Ovary (tissue), 10 donors: ENCODE measurements at places on chromosomes 4 and X. TPM values are rescaled to one million over a fixed set of nuclear protein-coding genes. Genes with fewer than 3 reads are reported as not detected.

The GUCY1B1 gene
- 6.2 TPM for total RNA-seq

The RAB40A gene
- total RNA-seq: 0.81 TPM

The ALG13 gene
- total RNA-seq: 74.6 TPM

The SPANXD gene
- not detected for total RNA-seq

The NAAA gene
- 14.1 TPM for total RNA-seq

The FGFRL1 gene
- total RNA-seq: 46.7 TPM

The CXCL1 gene
- 0.63 TPM for total RNA-seq

The ZFYVE28 gene
- total RNA-seq: 5.7 TPM

The TRPC5OS gene
- total RNA-seq: 0.34 TPM

The UGT2B17 gene
- not detected for total RNA-seq

- DNase-seq: peak; percentile 4
- peaks cover 8% of the 10 kb centered on the region for H3K4me1 ChIP-seq
- H3K27me3 ChIP-seq: no peaks in the 10 kb centered on the region
- no peaks in the 10 kb centered on the region for H3K36me3 ChIP-seq
- no peak overlapping the region for H3K4me3 ChIP-seq
Measured at GRCh38 chr4:8324640-8325239, 55.2 kb downstream of the HTRA3 start.

GRCh38 chr4:7736436-7737267 lies 203.0 kb downstream of the AFAP1 start:
- no peak overlapping the region for H3K4me3 ChIP-seq
- no peak overlapping the region for H3K27ac ChIP-seq
- H3K27me3 ChIP-seq: no peaks in the 10 kb centered on the region
- H3K4me1 ChIP-seq: no peaks in the 10 kb centered on the region
- no peak for DNase-seq

- H3K27ac ChIP-seq: no peak overlapping the region
- H3K4me3 ChIP-seq: no peak overlapping the region
- no peak for DNase-seq
- H3K36me3 ChIP-seq: no peaks in the 10 kb centered on the region
Measured at GRCh38 chrX:47182106-47182700, 11.4 kb upstream of the UBA1 start.

- H3K36me3 ChIP-seq: no peaks in the 10 kb centered on the region
- DNase-seq: no peak
- no peaks in the 10 kb centered on the region for H3K27me3 ChIP-seq
- no peak overlapping the region for H3K4me3 ChIP-seq
Measured at GRCh38 chr4:102402223-102402622, 56.9 kb upstream of the SLC39A8 start.

DNA sequence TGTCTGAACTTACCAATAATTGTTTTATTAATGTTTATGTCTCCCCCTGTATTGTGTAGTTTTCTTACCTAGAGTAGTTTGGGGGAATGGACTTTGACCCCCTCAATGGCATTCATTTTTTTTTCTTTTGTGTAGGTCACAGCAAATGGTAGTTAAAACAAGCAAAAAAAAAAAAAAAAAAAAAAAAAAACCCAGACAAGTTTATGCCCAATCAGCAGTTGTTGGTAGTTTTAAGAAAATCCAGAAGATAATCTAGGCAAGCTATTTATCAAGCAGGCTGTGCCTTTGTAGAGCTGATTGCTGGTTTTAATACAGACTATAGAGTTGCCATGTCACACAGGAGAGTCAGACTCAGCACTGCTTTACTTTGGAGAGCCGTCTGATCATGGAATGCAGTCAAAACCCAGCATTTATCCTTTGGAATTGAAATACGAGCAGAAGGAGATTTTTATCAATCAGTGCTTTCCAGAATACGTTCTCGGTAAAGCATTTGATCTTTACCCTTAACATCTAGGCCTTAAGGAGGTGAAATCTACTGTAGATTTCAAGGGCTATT lies 16.6 kb downstream of the DCUN1D4 start:
- no peaks in the 10 kb centered on the region for H3K36me3 ChIP-seq
- H3K27ac ChIP-seq: no peak overlapping the region
- no peaks in the 10 kb centered on the region for H3K27me3 ChIP-seq
- H3K4me1 ChIP-seq: peaks cover 9% of the 10 kb centered on the region
- H3K4me3 ChIP-seq: no peak overlapping the region
- DNase-seq: no peak

- no peak overlapping the region for H3K27ac ChIP-seq
- H3K27me3 ChIP-seq: no peaks in the 10 kb centered on the region
- peaks cover 2% of the 10 kb centered on the region for H3K4me1 ChIP-seq
- no peak overlapping the region for H3K4me3 ChIP-seq
- no peak for DNase-seq
Measured at GRCh38 chrX:13380211-13380610, 60.4 kb upstream of the ATXN3L start.

DNA sequence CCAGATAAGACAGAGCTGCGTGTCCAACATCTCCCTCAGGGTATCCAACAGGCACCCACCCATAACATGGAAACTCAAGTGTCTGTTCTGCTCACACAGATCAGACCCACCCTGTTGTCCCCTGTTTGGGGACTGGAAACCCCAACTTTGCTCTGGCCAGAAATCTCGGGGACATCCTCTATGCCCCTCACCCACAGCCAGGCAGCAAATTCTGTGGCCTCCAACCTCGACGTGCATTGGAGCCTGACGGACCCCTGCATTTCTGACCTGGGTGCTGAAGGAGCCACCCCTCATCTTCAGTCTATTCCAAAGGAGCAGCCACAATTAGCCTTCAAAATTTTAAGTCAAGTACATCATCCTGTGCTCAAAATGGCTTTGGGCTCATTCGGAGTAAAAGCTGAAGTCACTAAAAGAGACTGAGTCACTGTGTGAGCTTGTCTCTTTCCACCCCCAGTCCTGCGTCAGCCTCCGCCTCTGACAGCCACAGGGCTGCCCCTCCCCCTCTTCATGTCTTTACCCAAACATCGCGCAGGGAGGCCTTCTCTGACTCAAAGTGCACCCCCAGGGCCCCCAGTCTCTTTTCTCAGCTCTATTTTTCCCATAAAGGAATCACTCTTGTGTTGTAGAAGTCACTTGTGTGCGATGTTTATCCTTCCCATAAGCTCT lies 24.4 kb upstream of the PDE6B start:
- H3K4me3 ChIP-seq: no peak overlapping the region
- DNase-seq: no peak
- no peaks in the 10 kb centered on the region for H3K4me1 ChIP-seq
- H3K27me3 ChIP-seq: no peaks in the 10 kb centered on the region
- no peaks in the 10 kb centered on the region for H3K36me3 ChIP-seq
- no peak overlapping the region for H3K27ac ChIP-seq

DNA sequence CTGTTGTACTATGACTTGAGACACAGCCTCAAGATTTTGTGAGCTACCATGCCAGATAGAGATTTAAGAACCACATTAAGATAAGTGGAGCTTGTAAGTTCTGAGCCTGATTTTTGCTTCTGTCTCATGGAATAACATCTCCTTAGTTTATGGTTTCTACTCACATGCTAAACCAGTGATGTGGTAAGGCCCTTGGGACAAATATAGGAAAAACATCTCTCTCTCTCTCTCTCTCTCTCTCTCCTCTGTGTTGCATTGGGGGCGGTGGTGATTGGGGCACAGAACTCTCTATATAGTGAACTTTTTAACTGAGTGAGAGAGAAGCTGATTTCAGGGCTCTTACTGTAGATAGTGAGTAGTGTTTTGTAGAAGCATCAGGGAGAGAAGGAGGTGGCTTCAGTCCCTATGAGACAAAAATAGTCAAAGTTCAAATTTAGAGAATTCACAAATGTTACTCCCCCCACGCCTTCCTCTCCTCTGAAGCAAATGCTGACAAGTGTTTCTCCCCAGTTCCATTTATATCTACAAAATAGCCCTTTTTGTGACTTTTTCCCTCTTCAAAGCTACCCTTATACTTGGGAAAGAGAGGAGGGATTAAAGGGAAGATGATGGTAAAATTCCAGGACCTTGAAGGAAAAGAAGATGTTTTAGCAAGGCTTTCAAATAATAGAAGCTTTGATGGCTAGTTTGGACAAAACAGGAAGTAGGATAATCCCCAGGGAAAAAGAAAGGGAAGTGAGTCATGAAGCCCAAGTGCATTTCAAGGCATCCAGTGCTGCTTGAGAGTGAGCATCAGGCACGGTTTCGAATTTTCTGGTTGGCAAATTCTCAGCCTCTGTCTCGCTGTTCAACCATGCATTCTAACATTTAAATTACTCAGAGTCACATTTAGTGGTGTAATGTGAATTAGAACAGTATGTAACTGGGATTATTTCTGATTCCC lies 134.3 kb upstream of the AP1S2 start:
- no peaks in the 10 kb centered on the region for H3K4me1 ChIP-seq
- no peaks in the 10 kb centered on the region for H3K36me3 ChIP-seq
- no peak for DNase-seq
- H3K4me3 ChIP-seq: no peak overlapping the region

DNA sequence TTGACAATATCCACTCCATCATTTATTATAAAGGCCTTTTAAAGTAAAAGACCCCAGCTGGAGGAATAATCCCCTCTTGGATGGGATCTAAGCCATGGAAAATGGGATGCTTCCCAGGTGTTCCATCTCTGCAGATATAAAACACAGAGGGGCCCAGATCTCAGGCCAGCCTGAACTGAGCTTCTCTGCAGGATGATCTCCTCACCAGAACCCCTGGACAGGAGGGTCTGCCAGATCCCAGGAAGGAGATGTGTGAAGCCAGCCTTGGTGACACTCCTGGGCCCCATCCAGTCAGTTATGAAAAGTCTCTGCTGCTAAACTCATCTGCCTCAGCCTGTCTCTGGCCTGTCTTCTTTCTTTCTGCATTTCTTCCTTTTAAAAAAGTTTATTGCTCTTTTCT lies 56.7 kb downstream of the HTRA3 start:
- H3K36me3 ChIP-seq: no peaks in the 10 kb centered on the region
- H3K27ac ChIP-seq: no peak overlapping the region
- no peak overlapping the region for H3K4me3 ChIP-seq
- no peak for DNase-seq
- peaks cover 1% of the 10 kb centered on the region for H3K4me1 ChIP-seq

GRCh38 chr4:87101543-87102199 lies 118.7 kb downstream of the KLHL8 start:
- no peaks in the 10 kb centered on the region for H3K36me3 ChIP-seq
- DNase-seq: no peak
- H3K27me3 ChIP-seq: no peaks in the 10 kb centered on the region
- H3K27ac ChIP-seq: no peak overlapping the region
- H3K4me1 ChIP-seq: peaks cover 3% of the 10 kb centered on the region

- no peak for DNase-seq
- no peak overlapping the region for H3K4me3 ChIP-seq
- H3K4me1 ChIP-seq: peaks cover 4% of the 10 kb centered on the region
- peaks cover 3% of the 10 kb centered on the region for H3K27me3 ChIP-seq
- no peak overlapping the region for H3K27ac ChIP-seq
Measured at GRCh38 chr4:169404960-169405359, 134.2 kb upstream of the SH3RF1 start.

- no peaks in the 10 kb centered on the region for H3K36me3 ChIP-seq
- no peak overlapping the region for H3K27ac ChIP-seq
- no peak overlapping the region for H3K4me3 ChIP-seq
- DNase-seq: no peak
- no peaks in the 10 kb centered on the region for H3K4me1 ChIP-seq
- H3K27me3 ChIP-seq: no peaks in the 10 kb centered on the region
Measured at GRCh38 chr4:126991965-126992364, 640.8 kb upstream of the INTU start.

- no peak for DNase-seq
- H3K36me3 ChIP-seq: no peaks in the 10 kb centered on the region
- H3K4me3 ChIP-seq: no peak overlapping the region
- no peaks in the 10 kb centered on the region for H3K27me3 ChIP-seq
Measured at GRCh38 chrX:102846544-102847236, 90.4 kb upstream of the RAB40AL start.

- no peaks in the 10 kb centered on the region for H3K27me3 ChIP-seq
- no peaks in the 10 kb centered on the region for H3K4me1 ChIP-seq
- H3K36me3 ChIP-seq: no peaks in the 10 kb centered on the region
- H3K4me3 ChIP-seq: no peak overlapping the region
- no peak for DNase-seq
Measured at GRCh38 chrX:34956916-34957315, 14.3 kb downstream of the FAM47B start.

DNA sequence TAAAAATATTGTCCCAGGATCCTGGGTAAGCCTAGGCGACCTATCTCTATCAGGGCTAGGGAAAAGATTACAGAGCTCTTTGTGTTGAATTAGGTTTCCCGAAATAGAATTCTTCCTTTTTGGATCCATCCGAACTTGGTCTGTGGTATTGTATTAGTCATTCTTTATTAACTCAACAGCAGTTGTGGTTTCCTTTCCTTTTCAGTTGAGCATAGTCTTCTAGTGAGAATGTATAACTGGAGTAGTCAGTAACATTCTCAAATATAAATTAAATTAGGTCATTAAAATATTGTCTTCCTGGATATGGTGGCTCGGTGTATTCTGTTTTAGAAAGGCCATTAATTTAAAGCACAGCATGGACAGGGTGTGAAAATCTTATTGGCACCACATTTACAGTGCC lies 520.4 kb downstream of the NLGN4X start:
- no peaks in the 10 kb centered on the region for H3K36me3 ChIP-seq
- no peak for DNase-seq
- no peak overlapping the region for H3K4me3 ChIP-seq
- H3K27me3 ChIP-seq: no peaks in the 10 kb centered on the region

GRCh38 chrX:41686788-41687187 lies 2.0 kb upstream of the GPR34 start:
- no peak overlapping the region for H3K4me3 ChIP-seq
- H3K27ac ChIP-seq: no peak overlapping the region
- H3K4me1 ChIP-seq: no peaks in the 10 kb centered on the region
- no peaks in the 10 kb centered on the region for H3K27me3 ChIP-seq
- H3K36me3 ChIP-seq: no peaks in the 10 kb centered on the region

DNA sequence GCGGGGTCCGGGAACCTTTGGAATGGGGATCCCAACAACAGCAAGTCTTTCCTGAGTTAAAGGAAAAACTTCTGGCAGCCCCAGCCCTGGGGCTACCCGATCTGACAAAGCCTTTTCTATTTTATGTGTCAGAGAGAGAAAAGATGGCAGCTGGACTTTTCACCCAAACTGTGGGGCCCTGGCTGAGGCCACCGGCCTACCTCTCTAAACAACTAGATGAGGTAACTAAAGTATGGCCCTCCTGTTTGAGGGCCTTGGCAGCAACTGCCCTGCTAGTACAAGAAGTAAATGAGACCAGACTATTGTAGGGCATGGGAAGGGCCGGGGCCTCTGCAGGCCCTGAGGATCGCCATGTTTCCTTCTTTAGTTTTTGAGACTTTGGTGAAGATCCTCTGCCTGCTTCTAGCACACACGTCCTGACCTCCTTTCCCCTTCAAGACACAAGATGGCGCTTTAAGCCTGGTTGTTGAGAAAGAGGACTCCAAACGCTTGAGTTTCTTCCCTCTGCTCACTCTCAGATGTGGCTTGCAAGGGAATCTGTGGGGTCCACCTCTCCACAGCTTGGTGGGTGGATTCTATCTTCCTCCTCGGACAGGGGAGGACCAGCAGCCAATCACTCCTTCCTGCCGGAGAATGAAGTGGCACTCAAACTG lies 18.5 kb upstream of the DRD5 start:
- H3K27me3 ChIP-seq: peaks cover 2% of the 10 kb centered on the region
- H3K4me1 ChIP-seq: no peaks in the 10 kb centered on the region

GRCh38 chrX:150570512-150570911 lies 2.1 kb downstream of the MTM1 start:
- H3K27me3 ChIP-seq: no peaks in the 10 kb centered on the region
- H3K4me1 ChIP-seq: peaks cover 3% of the 10 kb centered on the region
- H3K36me3 ChIP-seq: no peaks in the 10 kb centered on the region
- DNase-seq: no peak
- H3K27ac ChIP-seq: no peak overlapping the region

- H3K36me3 ChIP-seq: no peaks in the 10 kb centered on the region
- peaks cover 4% of the 10 kb centered on the region for H3K4me1 ChIP-seq
- DNase-seq: no peak
- no peak overlapping the region for H3K4me3 ChIP-seq
Measured at GRCh38 chr4:1682860-1683259, 1.3 kb downstream of the FAM53A start.

- DNase-seq: no peak
- H3K4me3 ChIP-seq: no peak overlapping the region
- no peak overlapping the region for H3K27ac ChIP-seq
- no peaks in the 10 kb centered on the region for H3K27me3 ChIP-seq
Measured at GRCh38 chrX:71809886-71810285, 46.7 kb downstream of the CXorf49B start.
